ENCODE measurements at places on chromosomes 13 and 19. TPM values are rescaled to one million over a fixed set of nuclear protein-coding genes. Genes with fewer than 3 reads are reported as not detected.

DNA sequence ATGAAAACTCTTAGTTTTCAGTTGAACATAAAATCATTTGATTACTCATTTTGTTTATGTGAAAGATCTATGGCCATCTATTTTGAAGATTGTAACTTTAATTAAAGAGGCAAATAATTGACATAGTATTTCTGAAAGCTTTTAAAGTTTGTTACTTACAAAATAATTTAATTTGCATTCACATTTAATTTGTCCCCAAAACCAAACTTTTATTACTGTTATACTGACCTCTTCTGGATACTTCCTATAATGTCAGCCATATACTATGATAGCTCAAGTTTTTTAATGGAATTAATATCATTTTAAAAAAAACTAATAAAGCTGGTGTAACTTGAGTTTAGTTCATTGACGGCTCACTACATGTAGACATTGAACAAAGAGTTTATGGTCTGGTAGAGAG is 4.9 kb upstream of the SGCG start:
- no peak for DNase-seq

DNA sequence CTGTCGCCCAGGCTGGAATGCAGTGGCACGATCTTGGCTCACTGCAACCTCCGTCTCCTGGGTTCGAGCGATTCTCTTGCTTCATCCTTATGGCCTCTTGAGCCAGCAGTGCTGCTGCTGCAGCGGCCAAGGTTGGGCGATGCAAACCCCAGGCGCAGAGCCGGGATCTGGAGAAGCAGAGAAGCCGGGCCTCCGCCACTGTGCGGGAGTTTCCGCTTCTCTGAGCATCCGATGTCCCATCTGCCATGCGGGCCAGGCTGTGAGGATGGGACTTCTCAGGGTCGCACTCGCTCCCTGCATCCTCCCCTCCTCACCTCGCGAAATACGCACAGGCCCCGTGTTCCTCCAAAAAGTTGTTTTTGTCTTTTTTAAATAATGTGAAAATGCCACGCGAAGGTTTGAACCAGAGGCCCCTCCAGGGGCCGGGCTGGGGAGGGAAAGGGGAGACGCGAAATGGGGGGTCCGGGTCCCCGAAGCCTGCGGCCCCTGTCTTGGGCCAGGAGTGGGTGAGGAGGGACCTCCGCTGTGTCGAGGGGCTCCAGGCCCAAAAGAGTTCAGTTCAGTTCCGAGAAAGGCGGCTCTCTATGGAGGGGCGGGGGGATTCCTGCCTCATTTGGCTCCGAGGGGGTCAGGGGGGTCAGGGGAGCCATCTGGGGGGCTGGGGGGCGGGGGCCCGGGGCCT is 15.9 kb downstream of the CYTH2 start:
- DNase-seq: no peak

GRCh38 chr13:94928127-94928775 is 215.9 kb upstream of the SOX21 start:
- DNase-seq: no peak

- no peak for DNase-seq
Measured at GRCh38 chr19:10112895-10113591, 1.6 kb downstream of the P2RY11 start.

DNA sequence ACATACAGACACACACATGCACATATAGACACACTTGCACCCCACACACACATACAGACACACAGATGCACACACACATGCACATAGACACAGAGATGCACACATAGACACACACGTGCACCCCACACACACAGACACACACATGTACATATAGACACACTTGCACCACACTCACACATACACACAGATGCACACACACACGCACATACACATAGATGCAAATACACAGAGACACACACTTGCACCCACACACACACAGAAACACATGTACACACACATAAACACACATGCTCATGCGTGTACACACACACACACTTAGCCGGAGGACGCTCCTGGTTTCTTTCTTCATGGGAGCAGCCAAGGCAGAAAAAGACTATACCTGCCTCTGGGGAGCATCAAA is 10.0 kb downstream of the COL4A2 start:
- no peak for DNase-seq

GRCh38 chr13:59487883-59488282 is 675.8 kb downstream of the DIAPH3 start:
- DNase-seq: no peak

- DNase-seq: no peak
Measured at GRCh38 chr19:1833540-1833939, 14.7 kb downstream of the REXO1 start.

DNA sequence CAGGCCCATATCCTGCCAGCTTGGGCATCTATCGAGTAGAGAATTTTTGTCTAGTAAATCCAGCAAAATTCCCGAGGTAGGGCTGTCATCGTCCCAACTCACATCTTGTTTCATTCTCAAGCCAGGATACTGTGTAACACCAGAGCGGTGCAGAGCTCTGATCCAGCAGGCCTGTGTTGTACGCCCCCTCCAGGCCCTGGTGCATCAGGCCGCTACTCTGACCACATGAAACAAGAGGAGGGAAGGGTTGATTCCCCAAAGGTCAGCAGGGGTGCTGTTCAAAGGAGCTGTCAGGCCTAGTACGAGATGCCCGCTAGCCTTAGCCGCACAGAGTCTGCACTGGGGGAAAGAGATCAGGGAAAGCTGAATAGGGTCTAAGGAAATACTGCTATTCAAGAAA is 276.0 kb downstream of the SLC7A1 start:
- no peak for DNase-seq

DNA sequence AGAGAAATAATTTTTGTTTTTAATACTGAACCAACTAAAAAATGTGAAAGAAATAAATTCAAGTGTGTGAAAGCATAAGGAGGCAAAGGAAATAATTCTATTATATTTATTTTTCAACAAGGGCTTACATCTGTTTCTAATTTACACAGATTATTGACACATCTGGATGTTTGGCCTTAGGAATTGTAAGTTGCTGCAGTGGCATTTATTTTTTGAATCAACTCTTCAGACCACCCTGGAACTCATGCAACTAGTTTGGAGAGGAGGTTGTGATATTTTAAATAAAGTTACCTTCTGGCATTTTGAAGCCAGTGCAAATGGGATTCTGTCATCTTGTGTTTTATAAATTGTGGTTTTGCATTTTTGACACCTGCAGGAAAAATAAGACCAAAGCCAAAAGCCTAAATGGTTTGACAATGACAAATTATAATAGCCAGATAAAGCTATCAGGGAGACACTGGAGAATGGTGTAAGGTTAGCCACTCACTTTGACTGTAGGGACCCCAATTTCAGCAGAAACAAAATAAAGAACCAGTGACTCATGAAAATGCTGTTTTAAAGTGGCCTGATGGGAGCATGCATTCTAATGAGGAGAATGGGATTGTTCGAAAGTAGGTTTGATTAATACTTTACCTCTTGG is 192.9 kb downstream of the KLF5 start:
- DNase-seq: no peak

DNA sequence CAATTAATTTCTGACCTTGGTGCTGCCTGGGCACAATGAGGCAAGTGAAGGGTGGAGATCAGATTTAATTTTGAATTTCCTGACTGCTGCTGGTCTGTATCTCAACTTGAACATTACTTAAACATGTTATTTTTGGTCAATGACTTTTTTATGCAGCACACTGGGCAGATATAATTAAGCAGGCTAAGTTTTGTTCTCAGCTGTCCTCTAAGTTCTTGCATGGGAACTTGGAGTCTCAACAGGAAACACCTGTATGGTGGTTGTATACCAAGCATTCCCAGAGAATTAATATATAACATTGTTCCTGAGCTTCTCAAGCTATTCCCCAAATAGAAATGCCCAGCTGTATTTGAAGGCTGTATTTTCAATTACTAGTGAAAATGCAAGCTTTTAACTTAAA is 113.5 kb upstream of the EDNRB start:
- DNase-seq: no peak

DNA sequence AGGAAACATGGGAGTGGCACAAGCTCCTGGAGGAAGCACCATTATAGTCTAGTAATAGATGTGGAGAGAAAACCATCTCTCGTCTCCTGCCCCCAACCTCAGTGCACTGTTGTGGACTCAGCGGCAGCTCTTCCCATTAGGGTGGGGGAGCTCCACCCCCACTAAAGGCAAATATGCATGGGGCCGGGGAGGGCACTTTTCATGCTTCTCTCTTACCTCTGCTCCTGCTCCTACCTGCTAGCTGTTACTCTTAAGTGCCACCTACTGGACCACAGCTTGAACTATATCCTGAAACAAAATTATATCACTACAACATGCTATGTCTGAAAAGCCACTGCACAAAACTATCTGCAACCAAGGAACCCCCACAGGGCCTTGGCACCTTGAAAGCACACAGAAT is 112.6 kb upstream of the DACH1 start:
- no peak for DNase-seq

DNA sequence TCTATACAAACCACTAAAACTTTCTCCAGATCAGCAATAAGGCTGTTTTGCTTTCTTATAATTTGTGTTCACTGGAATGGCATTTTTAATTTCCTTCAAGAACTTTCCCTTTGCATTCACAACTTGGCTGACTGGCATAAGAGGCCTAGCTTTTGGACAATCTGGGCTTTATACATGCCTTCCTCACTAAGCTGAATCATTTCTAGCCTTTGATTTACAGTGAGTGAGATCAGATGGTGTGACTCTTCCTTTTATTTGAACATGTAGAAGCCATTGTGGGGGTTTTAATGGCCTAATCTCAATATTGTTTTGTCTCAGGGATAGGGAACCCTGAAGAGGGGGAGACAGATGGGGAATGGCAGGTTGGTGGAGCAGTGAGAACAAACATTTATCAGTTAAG is 82.7 kb downstream of the FOXO1 start:
- no peak for DNase-seq

DNA sequence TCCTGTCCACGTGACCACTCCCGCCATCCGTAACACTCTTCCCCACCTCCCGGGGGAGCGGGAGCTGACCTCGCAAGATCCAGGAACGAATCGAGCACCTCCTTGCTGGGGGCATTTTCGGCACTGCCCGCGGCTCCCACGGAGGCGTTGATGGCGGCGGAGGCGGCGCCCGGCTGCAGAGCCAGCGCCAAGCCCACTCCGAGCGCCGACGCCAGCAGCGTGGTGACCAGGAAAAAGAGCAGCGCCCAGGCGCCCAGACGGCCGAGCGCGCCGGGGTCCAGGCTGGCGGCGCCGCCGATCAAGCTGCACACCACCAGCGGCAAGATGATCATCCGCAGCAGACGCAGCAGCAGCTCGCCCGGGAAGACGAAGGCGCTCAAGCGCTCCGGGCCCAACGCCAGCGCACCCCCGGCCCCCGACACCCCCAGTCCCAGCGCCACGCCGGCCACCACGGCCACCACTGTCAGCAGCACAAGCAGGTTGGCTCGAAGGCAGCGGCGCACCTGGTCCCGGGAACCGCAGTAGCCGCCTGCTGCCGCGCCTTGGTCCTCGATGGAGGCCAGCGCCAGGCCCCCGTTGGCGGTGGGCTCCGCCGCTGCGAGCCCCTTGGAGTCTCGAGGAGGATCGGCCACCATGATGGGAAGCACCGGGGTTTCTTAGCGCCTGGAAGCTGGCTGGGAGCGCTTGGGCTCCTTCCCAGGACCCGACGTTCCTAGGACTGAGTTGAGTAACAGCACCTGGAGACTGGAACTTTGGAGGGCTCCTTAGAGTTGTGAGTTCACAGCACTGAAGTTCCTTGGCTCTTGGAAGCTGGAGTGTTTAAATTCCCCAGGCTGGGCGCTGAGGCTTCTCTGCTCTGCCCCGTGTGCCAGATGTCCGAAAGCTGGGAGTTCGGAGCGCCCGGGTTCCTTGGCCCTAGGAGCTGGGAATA is 798 bp downstream of the SLC1A5 start:
- peak; percentile 41 for DNase-seq

- no peak for DNase-seq
Measured at GRCh38 chr13:36918246-36919131, 1.5 kb downstream of the SMAD9 start.

B3GNT3 gene
- polyA plus RNA-seq: 7.4 TPM

ZNF568 gene
- polyA plus RNA-seq: 23.8 TPM

MIA gene
- polyA plus RNA-seq: 0.19 TPM

HOMER3 gene
- 45.6 TPM for polyA plus RNA-seq

ZNF844 gene
- polyA plus RNA-seq: 27.1 TPM

CBY2 gene
- polyA plus RNA-seq: 0.45 TPM

ZIM2 gene
- polyA plus RNA-seq: 3.2 TPM

DKKL1 gene
- 5.1 TPM for polyA plus RNA-seq

ZNF560 gene
- polyA plus RNA-seq: 0.56 TPM

SYNGR4 gene
- polyA plus RNA-seq: 0.37 TPM

All from renal cortex interstitium (tissue), 15 donors.